ENCODE measurements at places on chromosomes 16 and 17. TPM values are rescaled to one million over a fixed set of nuclear protein-coding genes. Genes with fewer than 3 reads are reported as not detected.

The TNRC6A gene
- 35.6 TPM for total RNA-seq

The TP53TG3C gene
- total RNA-seq, result not detected

The SUPT6H gene
- total RNA-seq, result 38.8 TPM

The MAP3K3 gene
- 31.3 TPM for total RNA-seq

The CPHXL2 gene
- total RNA-seq, result not detected

The INCA1 gene
- total RNA-seq, result 2.8 TPM

The RND2 gene
- 0.65 TPM for total RNA-seq

The GDPD1 gene
- 2.1 TPM for total RNA-seq

DNA sequence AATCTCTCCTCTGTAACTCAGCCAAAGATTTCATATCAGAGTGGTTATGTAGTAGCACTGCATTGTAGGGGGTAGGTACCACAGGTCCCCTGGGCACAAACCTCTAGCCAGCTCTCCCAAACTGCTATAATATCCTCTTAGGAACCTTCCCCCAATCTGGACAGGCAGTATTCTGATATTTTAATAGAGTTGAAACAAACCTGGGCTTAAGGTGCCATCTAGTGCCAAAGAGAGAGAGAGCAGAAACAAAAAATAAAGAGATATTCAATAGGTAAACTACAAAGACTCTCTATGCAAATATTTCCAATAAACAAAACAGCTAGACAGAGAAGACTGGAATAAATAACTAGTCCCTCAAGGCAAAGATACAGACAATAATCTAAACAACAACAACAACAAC is 1070.0 kb downstream of the CDH11 start:
- DNase-seq, result no peak

DNA sequence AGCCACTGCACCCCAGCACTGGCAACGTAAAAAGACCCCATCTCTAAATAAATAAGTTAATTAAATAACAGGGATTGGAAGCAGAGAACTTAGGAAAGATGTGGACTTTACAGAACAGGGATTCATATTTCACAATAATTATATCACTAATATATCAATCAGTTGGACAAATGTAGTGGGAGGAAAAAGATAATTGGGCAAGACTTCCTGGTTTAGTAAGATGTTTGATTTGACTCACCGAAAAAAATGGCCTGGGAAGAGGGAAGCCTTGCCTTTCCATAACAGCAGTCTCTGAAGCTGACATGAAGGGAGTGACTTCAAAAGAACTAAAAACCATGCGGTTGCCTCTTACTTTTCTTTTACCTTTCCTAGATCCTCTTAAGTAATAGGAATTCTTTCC is 15.2 kb upstream of the C17orf78 start:
- DNase-seq, result no peak

DNA sequence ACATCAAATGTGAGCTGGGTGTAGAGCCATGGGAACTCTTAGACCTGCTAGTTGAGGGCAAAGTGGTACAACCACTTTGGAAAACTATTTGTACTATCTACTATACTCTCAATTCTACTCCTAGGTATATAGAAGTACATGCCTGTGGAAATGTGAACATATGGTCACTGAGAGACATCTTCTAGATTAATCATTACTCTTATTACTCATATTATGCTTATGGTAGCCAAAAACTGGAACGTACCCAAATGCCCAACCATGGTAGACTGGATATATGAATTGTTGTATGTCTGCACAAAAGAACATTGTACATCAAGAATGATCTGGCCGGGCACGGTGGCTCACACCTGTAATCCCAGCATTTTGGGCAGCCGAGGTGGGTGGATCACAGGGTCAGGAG is 2.7 kb downstream of the WDR45B start:
- DNase-seq, result no peak

DNA sequence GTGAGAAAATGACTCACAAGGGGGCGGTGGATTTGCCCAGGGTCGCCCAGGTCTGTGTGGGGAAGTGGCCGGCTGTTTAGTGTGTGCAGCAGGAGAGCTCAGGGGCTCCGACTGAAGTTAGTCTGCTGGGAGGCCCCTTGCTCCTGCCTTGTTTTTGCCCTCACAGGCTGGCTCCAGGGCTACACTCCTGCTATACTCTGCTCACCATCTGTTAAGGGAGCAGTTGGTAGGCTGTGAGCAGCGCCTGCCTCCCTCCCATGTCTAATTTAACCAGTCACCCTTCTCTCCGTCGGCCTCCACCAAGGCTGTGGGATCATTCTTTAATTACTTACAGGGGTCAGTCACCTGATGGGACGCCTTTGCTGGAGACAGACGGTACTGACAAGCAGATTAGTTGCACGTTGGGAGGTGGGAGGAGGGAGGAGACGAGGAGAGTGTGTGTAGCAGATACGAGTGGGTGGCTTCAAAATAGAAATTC is 35.5 kb downstream of the KSR1 start:
- DNase-seq, result no peak

DNA sequence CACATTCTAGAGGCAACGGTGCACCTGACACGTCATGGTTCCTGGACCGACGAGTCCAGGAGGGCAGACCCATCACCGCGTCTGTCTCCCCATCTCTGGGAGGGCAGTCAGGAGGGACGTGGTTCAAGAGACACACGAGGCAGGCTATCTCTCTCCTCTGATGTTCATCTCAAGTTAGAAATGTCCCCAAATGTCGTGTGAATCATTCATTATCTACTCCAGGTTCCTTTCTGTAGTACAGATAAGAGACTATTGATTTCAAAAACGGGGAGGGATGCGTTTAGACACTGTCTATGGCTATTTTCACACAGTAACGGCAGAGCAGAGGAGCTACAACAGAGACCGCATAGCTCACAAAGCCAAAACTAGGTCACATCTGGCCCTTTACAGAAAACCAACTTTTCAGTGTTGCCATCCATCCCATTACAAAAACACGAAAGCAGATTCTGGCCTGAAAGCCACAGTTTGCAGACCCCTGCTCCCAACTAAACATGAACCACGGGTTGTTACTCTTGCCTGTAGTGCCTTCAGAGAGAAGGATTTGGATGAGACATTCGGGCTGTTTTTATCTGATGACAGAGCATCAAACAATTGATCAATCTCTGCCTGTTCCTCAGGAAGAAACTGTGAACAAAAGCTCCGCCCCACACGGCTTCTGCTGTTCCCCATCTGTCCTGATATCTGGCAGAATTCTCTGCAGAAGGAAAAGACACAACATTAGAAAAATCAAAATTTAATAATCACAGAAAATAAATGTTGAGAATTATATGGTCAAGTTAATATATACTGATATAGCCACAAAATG is 6.8 kb downstream of the MEAK7 start:
- peak; percentile 16 for DNase-seq

- no peak for DNase-seq
Measured at GRCh38 chr17:62578757-62579487, 48.5 kb upstream of the MRC2 start.

- no peak for DNase-seq
Measured at GRCh38 chr16:49635591-49636581, 220.0 kb downstream of the ZNF423 start.

GRCh38 chr17:28532050-28532960 is 20.1 kb downstream of the UNC119 start:
- DNase-seq, result peak; percentile 3

GRCh38 chr16:24775455-24775854 is 46.0 kb downstream of the TNRC6A start:
- no peak for DNase-seq

DNA sequence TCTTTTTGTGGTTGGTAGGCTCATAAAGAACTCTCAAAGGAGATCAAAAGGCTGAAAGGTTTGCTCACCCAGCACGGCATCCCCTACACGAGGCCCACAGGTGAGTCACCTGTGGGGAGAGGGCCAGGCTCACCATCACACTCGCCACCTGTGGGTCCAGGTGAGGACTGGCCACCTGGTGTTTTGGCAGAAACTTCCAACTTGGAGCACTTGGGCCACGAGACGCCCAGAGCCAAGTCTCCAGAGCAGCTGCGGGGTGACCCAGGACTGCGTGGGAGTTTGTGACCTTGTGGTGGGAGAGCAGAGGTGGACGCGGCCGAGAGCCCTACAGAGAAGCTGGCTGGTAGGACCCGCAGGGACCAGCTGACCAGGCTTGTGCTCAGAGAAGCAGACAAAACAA is 11.1 kb downstream of the GNPTG start:
- DNase-seq, result no peak

- no peak for DNase-seq
Measured at GRCh38 chr17:79618383-79619067, 7.7 kb upstream of the RBFOX3 start.

- DNase-seq, result no peak
Measured at GRCh38 chr16:84699147-84699711, 571 bp upstream of the USP10 start.

DNA sequence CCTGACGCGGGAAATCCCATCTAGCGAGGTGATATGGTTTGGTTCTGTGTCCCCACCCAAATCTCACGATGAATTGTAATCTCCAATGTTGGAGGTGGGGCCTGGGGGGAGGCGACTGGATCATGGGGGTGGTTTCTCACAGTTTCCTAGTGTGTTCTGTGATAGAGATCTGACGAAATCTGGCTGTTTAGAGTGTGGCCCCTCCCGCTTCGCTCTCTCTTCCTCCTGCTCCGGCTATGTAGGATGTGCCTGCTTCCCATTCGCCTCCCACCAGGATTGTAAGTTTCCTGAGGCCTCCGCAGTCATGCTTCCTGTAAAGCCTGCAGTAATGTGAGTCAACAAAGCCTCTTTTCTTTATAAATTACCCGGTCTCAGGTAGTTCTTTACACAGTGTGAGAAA is 31.6 kb downstream of the IFT140 start:
- DNase-seq, result no peak

- DNase-seq, result no peak
Measured at GRCh38 chr16:73915935-73916334, 380.7 kb upstream of the PSMD7 start.

GRCh38 chr17:8706431-8706830 is 38.2 kb downstream of the CCDC42 start:
- no peak for DNase-seq
